ENCODE measurements at places on chromosomes 7 and 10. TPM values are rescaled to one million over a fixed set of nuclear protein-coding genes. Genes with fewer than 3 reads are reported as not detected.

Gene BTBD16
- 0.04 TPM for polyA plus RNA-seq

Gene VPS37D
- polyA plus RNA-seq, result 2.9 TPM

DNA sequence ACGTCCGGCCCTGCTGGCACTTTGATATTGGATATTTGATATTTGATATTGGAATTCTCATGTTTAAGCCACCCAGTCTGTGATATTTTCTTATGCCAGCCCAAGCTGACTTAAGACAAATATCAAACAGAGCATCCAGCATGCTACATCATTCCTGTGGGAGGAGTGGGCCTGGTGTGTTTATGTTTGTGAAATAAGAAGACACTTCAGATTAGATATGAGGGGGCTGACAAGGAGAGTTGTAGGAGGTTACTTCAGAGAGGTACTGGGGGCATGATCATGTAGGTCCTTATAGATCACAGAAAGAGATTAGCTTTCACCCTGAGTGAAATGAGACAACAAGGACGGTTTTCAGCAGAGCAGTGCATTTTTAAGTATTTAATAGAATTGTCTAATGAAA is 382.9 kb downstream of the SEMA3D start:
- no peaks in the 10 kb centered on the region for H3K27me3 ChIP-seq
- no peaks in the 10 kb centered on the region for H3K36me3 ChIP-seq
- H3K4me3 ChIP-seq, result no peak overlapping the region

Gene SHTN1
- polyA plus RNA-seq, result 4.8 TPM

DNA sequence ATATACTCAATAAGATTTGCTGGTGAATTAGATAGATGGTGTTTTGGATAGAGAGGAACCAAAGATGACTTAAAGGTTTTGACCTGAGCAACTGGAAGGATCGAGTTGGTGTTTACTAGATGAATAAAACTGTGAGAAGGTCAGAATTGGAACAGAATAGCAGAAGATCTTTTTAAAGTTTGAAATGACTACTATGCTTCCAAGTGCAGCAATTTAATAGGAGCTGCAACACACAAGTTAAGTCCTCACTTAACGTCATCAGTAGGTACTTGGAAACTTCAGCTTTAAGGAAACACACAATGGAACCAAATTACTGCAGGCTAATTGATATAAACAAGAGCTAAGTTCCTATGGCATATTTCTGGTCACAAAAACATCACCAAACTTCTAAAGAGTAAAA is 86.5 kb downstream of the RTKN2 start:
- no peaks in the 10 kb centered on the region for H3K27me3 ChIP-seq
- no peak for DNase-seq
- no peak overlapping the region for H3K4me3 ChIP-seq
- H3K4me1 ChIP-seq, result no peaks in the 10 kb centered on the region
- no peaks in the 10 kb centered on the region for H3K36me3 ChIP-seq
- no peak overlapping the region for H3K27ac ChIP-seq

Gene GNB2
- polyA plus RNA-seq, result 502 TPM

Gene SORBS1
- polyA plus RNA-seq, result 2.0 TPM

- no peak overlapping the region for H3K4me3 ChIP-seq
- no peaks in the 10 kb centered on the region for H3K4me1 ChIP-seq
- DNase-seq, result no peak
Measured at GRCh38 chr10:99540657-99541531, 8.2 kb downstream of the NKX2-3 start.

Gene MYO1G
- not detected for polyA plus RNA-seq

GRCh38 chr10:127463548-127463947 is 85.6 kb upstream of the NPS start:
- no peaks in the 10 kb centered on the region for H3K4me1 ChIP-seq
- no peaks in the 10 kb centered on the region for H3K36me3 ChIP-seq
- H3K4me3 ChIP-seq, result no peak overlapping the region
- H3K27me3 ChIP-seq, result no peaks in the 10 kb centered on the region
- DNase-seq, result no peak

- no peaks in the 10 kb centered on the region for H3K36me3 ChIP-seq
- H3K27ac ChIP-seq, result peak overlapping the region; percentile 98
- H3K4me3 ChIP-seq, result peak overlapping the region; percentile 39
- no peaks in the 10 kb centered on the region for H3K27me3 ChIP-seq
- H3K4me1 ChIP-seq, result peaks cover 32% of the 10 kb centered on the region
Measured at GRCh38 chr10:60827791-60828488, 49.7 kb downstream of the CDK1 start.

Gene MPP7
- polyA plus RNA-seq, result 0.17 TPM

Gene CYP3A4
- not detected for polyA plus RNA-seq

- no peak overlapping the region for H3K27ac ChIP-seq
- no peak overlapping the region for H3K4me3 ChIP-seq
- no peak for DNase-seq
- H3K36me3 ChIP-seq, result no peaks in the 10 kb centered on the region
- no peaks in the 10 kb centered on the region for H3K4me1 ChIP-seq
Measured at GRCh38 chr7:54904130-54904529, 114.7 kb upstream of the EGFR start.

- H3K27me3 ChIP-seq, result no peaks in the 10 kb centered on the region
- no peak for DNase-seq
- H3K4me3 ChIP-seq, result no peak overlapping the region
Measured at GRCh38 chr10:77905086-77905748, 21.3 kb downstream of the DLG5 start.

DNA sequence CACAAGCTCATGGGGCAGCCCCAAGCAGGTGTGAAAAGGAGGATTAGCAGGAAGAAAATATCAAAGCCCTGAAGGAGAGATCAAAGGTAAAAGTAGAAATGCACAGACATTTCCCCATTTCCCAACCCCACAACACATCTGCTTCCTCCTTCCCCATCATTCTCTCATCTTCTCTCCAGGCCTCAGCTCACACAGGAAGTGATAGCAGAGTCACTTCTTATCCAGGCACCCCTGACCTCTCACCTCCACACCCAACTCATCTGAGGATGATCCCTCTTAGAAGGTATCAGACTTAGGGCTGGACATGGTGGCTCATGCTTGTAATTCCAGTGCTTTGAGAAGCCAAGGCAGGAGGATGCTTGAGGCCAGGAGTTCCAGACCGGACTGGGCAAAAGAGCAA is 18.2 kb upstream of the GJC3 start:
- no peak overlapping the region for H3K27ac ChIP-seq
- H3K4me1 ChIP-seq, result no peaks in the 10 kb centered on the region
- H3K36me3 ChIP-seq, result no peaks in the 10 kb centered on the region
- no peak overlapping the region for H3K4me3 ChIP-seq
- peaks cover 3% of the 10 kb centered on the region for H3K27me3 ChIP-seq

- no peaks in the 10 kb centered on the region for H3K27me3 ChIP-seq
- H3K4me3 ChIP-seq, result no peak overlapping the region
- no peak for DNase-seq
- no peaks in the 10 kb centered on the region for H3K36me3 ChIP-seq
Measured at GRCh38 chr7:137331378-137331777, 12.2 kb downstream of the PTN start.

Gene GRK5
- polyA plus RNA-seq, result 13.1 TPM

Gene FGL2
- not detected for polyA plus RNA-seq

DNA sequence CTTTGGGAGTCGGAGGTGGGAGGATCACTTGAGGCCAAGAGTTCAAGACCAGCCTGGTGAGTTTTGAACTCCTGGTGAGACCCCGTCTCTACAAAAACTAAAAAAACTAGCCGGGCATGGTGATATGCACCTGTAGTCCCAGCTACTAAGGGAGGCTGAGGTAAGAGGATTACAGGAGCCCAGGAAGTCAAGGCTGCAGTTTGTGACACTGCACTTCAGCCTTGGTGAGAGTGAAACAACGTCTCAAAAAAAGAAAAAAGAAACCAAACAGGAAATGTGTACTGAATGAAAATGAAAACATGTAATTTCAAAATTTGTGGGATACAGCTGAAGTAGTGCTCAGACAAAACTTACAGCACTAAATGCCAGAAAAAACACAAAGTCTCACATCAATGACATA is 7.6 kb downstream of the ARHGAP12 start:
- H3K27me3 ChIP-seq, result no peaks in the 10 kb centered on the region
- no peaks in the 10 kb centered on the region for H3K4me1 ChIP-seq
- no peak for DNase-seq

- H3K4me1 ChIP-seq, result peaks cover 12% of the 10 kb centered on the region
- H3K27me3 ChIP-seq, result no peaks in the 10 kb centered on the region
- no peak overlapping the region for H3K4me3 ChIP-seq
- H3K36me3 ChIP-seq, result no peaks in the 10 kb centered on the region
- H3K27ac ChIP-seq, result no peak overlapping the region
Measured at GRCh38 chr10:44988957-44989585, 10.5 kb upstream of the DEPP1 start.

Gene CHRM2
- polyA plus RNA-seq, result not detected

Gene CNPY1
- polyA plus RNA-seq, result not detected

GRCh38 chr7:111762211-111762610 is 199.9 kb upstream of the IMMP2L start:
- H3K36me3 ChIP-seq, result peaks cover 30% of the 10 kb centered on the region
- DNase-seq, result no peak
- H3K27ac ChIP-seq, result no peak overlapping the region

DNA sequence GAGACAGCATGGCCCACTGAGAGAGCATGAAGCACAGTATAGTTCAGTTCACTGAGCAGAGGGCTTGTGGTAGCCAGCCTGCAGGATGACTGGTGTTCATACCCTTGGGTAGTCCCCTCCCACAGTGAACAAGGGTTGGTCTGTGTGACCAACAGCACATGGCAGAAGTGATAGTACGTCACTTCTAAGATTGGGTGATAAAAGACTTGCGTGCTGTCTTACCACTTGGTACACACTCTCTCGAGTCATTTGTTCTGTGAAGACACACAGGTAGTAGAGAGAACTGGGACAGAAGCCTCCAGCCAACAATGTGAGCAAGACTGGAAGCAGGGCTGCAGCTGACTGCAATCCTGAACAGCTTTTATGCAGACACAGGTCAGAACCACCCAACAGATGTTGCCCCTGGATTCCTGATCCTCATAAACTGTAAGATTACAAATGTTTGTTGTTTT is 14.6 kb downstream of the EPC1 start:
- DNase-seq, result no peak
- peaks cover 2% of the 10 kb centered on the region for H3K36me3 ChIP-seq
- H3K27ac ChIP-seq, result no peak overlapping the region
- peaks cover 3% of the 10 kb centered on the region for H3K4me1 ChIP-seq
- H3K27me3 ChIP-seq, result no peaks in the 10 kb centered on the region
- no peak overlapping the region for H3K4me3 ChIP-seq

- peaks cover 7% of the 10 kb centered on the region for H3K4me1 ChIP-seq
- peaks cover 78% of the 10 kb centered on the region for H3K27me3 ChIP-seq
- H3K4me3 ChIP-seq, result no peak overlapping the region
- H3K36me3 ChIP-seq, result no peaks in the 10 kb centered on the region
Measured at GRCh38 chr7:122300211-122300932, 4.2 kb downstream of the FEZF1 start.

DNA sequence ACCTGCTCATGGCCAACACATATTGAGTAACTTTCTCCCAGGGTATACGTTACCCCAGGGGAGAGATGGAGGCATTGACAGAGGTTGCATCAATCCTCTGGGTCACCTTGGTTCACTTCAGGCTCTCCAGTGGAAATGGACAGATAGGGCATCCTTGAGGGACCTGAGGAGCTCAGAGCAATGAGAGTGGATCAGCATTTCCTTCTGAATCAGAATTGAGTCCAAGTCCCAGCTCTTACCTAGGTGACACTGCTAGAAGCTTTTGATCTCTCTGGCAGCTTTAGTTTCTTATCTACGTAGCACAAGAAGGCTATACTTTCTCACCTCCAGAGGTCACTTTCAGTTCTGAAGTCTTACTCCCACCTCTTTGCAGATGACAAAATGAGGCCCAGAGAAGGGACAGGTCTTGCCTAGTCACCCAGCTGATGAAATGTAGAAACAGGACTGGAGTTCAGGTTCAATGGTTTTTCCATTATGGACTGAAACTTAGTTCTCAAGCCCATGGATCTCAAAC is 35.2 kb downstream of the PANK1 start:
- H3K4me1 ChIP-seq, result no peaks in the 10 kb centered on the region
- no peak overlapping the region for H3K27ac ChIP-seq
- no peaks in the 10 kb centered on the region for H3K36me3 ChIP-seq
- no peaks in the 10 kb centered on the region for H3K27me3 ChIP-seq

Gene ANXA8L1
- not detected for polyA plus RNA-seq

- H3K4me1 ChIP-seq, result no peaks in the 10 kb centered on the region
- no peak overlapping the region for H3K27ac ChIP-seq
- H3K27me3 ChIP-seq, result peaks cover 4% of the 10 kb centered on the region
- H3K36me3 ChIP-seq, result no peaks in the 10 kb centered on the region
- DNase-seq, result no peak
Measured at GRCh38 chr7:112554591-112554990, 73.8 kb downstream of the LSMEM1 start.

All from endothelial cell of umbilical vein (primary cell).